ENCODE measurements at places on chromosomes 13 and 19.
A peak's percentile ranks its signal among the peaks of the same experiment; 100 is the strongest.

DNA sequence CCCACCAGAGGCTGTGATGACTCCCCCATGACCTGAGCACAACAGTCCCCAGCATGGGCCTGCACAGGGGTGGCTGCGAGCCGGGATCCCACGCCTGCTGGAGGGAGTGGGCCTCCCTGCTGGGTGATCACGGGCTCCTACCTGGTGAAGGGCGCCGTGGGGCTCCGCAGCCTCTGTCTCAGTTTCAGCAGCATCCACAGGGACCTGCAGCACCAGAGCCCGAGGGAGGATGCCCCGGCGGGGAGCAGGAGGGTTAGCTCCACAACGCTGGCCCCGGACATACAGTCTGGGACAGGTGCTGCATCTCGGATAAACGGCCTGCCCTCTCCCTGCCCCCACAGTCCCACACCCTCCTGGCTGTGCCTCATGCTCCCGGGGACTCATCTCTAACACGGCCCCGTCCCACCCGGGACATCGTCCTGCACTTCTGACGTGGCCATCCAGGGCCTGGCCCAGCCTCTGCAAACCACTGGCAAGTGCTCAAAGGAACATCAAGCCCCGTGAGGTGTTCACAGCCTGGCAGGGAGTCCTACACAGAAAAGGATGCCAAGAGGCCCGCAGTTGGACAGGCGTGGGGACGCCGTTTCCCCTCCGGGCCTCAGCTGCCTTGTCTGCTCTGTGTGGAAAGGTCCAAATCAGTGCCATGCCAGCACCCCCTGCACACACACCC lies 10.5 kb downstream of the PEX11G start:
- no peak for DNase-seq

- DNase-seq: peak; percentile 25
Measured at GRCh38 chr19:38737281-38737865, 6.9 kb downstream of the CAPN12 start.

DNA sequence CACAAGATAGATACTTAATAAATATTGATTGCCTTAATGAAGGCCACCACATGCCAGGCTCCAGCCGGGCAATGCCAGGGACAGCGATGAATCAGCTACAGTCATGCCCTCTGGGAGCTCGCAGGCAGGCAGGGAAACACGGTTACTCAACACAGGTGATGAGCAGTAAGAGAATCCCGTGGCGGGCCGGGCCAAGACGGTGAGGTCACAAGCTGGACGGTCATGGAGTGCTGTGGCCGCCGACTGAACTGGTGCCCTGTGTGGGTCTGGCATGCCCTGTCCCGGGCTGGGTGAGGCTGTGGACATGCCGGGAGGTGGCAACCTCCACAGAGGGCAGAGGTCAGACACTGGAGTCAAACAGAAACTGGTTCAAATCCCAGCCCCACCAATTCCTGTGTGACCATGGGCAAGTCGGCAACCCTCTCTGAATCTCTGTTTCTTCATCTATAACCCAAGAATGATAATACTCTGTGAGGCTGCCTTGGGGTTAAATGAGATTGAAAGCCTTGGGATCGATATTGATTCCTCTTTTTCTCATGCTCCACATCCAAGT lies 13.2 kb upstream of the PAK4 start:
- no peak for DNase-seq

- DNase-seq: peak; percentile 82
Measured at GRCh38 chr19:51689751-51690453, 3.2 kb upstream of the SPACA6 start.

DNA sequence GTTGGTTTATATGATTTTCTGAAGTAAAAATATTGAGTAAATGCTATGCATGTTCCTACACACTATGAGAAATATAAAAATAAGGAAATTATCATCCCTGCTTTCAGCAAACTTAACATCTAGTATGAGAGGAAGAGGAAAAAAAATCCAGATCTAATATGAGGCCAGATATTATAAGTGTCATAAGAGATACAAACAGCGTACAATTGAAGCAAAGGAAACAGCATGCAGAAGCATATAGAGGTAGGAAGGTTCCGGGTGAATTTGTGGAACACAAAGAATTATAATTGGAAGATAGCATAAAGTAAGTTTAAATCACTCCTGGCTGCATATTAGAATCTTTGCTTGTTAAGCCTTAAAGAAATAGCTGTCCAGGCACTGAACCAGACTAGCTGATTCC lies 88.3 kb downstream of the PDS5B start:
- no peak for DNase-seq

DNA sequence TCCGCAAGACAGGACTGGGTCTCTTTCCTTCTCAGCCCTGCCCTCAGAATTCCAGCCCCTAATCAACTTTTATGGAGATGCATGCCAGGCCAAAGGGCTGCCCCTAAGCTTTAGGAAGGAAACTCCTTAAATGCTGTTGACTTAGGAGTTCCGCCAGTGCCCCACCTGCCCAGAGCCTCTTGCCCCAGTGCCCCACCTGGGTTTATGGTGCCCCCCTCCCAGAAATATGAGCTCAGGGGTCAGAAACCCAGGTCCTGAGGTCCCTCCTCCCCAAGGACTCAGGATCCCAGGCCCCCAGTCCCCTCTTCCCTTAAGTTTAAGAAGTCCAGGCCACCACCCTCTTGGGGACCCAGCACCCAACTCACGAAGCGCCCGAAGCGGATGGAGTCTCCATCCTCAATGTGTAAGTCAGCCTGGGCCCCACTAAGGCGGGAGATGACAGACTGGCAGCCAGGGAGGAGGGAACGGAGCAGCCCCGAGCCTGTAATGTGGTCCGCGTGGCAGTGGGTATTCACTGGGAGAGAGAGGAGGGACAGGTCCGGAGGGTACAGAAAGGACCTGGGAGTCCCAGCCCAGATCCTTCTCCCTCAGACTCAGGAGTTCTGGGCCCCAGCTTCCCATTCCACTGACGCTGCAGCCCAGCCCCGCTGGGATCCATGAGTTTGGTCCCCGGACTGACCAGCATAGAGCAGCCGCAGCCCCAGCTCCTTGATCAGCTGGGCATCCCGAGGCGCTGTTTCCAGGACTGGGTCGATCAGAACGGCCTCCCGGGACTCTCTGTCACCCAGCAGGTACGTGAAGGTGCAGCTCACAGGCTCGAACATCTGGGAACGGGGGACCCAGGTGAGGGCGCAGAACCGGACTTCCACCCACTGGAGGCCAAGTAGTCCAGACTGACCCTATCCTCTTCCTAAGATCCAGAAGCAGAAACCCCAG lies 897 bp downstream of the ETHE1 start:
- DNase-seq: peak; percentile 44

DNA sequence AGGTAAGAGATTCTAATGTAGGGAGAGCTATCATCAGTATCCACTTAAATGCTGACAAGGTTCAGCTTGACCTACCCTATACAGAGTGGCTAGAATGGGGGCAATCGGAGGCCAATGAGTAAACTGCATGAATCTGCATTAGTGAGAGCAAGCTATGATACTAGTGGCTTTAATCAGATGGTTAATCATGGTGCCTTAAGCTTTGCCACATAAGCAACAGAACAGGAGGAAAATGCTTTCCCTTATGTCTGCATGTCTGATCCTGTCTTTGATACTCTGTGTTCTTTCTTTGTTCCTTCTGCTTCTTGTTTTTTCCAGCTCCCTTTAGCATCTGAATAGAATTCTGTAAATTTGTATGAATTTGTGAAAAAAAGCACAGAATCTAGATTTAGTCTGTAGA lies 91.1 kb downstream of the WDFY2 start:
- no peak for DNase-seq

- no peak for DNase-seq
Measured at GRCh38 chr13:26847281-26847680, 86.7 kb upstream of the GPR12 start.

- DNase-seq: no peak
Measured at GRCh38 chr19:21028969-21029268, 8.5 kb downstream of the ZNF430 start.
